Amniotic stem cell (primary cell): ENCODE measurements at places on chromosomes 2 and 18.

- DNase-seq: no peak
These were observed 2.4 kb upstream of the MALT1 start for GRCh38 chr18:58668897-58669296.

GRCh38 chr2:50838316-50838715 lies 193.6 kb downstream of the NRXN1 start:
- no peak for DNase-seq

GRCh38 chr2:238145851-238146250 lies 7.4 kb downstream of the KLHL30 start:
- no peak for DNase-seq

DNA sequence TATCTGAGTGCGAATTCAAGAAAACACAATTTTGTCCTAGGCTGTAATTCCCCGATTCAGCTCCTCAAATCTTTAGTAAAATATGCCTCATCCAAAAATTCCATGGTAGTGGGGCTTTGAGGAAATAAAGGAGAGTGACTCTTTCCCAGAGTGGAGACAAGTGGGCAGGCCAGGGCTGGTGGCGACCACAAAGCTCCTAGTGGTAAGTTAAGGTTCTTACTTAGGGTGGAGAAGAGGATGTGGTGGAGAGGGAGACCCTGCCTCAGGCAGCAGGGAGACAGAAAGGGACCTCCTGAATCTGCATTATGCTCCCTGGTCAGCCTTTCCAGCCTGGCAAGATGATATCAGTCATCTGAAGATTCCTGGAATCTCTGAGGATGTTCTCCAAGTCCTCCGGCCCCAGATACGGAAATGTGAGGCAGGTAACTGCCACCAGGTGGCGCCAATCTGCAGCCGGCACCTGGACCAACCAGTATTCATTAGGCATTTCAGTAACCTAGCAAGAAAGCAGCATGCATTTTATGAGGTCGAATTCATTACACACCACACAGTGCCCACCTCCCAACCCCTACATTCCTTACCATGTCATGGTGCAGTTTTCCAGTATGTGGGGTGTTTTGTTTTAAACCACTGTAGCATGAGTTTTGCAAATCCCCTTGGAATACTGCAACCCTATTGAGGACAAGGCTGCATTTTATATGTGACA lies 106.4 kb downstream of the POLE4 start:
- no peak for DNase-seq

DNA sequence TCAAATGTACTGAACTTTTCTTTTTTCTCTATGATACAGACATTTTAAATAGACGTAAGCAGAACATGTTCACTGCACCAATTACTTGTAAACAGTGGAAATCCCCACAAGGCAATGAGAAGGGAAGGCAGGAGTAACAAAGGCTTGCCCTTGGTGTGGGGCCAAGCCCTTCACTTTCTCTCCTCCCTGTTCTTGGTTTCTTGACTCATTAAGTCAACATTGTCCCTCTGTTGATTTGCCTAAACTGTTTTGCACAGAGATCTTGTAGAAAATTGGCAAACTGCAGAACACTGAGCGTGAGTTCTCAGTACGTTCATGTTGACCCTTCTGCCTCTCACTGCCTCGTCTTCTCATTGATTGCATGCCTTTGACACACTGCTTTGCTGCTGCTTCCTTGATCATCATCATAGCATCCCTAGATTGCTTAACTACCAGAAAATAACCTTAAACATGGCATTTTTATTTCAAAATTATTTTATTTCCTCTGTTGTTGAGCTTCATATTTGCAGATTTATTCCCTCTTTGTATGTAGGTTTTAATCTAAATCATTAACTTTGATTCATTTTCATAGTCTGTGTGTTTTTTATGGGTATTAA lies 257.7 kb downstream of the PTGR3 start:
- DNase-seq: peak; percentile 70

DNA sequence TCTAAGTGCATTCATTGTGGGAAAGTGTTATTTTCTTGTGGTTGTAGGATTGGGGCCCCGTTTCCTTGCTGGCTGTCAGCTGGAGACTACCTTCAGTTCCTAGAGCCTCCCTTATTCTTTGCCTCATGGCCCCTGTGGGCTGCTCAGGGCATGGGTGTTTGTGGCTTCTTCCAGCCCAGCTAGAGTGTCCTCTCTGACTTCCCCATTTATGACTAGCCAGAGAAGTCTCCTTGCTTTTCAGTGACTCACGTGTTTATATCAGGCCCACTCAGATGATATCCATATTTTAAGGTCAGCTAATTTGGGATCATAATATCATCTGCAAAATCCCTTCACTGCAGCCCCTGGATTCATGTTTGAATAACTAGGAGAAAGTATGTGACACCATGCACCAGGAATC lies 62.8 kb downstream of the DTNA start:
- no peak for DNase-seq

GRCh38 chr18:79339094-79339908 lies 56.4 kb upstream of the NFATC1 start:
- no peak for DNase-seq

GRCh38 chr18:30903566-30903965 lies 139.0 kb downstream of the DSC3 start:
- DNase-seq: no peak

GRCh38 chr18:32160547-32160946 lies 29.3 kb upstream of the MEP1B start:
- DNase-seq: no peak

DNA sequence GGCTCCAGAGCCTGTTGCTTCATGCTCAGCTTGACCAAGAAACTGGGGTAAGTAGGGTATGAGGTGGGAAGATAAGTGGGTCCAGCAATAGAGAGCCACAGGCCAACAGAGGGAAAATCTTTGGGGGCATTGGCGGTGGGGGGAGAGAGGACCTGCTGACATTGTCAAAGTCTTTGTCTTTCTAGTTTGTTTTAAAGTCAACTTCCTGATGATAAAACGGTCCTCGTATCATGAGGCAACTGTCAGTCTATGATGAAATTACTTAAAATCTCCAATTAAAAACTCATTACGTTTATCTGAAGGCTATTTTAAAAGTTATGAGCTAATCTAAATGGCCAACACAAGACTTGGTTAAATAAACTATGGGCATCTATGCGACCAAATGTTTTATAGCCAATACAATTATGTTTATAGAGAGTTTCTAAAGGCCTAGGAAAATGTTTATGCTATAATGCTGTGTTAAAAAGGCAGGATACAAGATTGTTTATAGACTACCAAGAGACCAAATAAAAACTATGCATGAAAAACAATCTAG lies 84.4 kb upstream of the CD28 start:
- no peak for DNase-seq
